ENCODE measurements at places on chromosomes 3 and 15. TPM values are rescaled to one million over a fixed set of nuclear protein-coding genes. Genes with fewer than 3 reads are reported as not detected.

Gene ALDH1A3
- total RNA-seq: 72.8 TPM

Gene MUSTN1
- total RNA-seq: 13.5 TPM

Gene MGLL
- total RNA-seq: 155 TPM

Gene LTK
- not detected for total RNA-seq

DNA sequence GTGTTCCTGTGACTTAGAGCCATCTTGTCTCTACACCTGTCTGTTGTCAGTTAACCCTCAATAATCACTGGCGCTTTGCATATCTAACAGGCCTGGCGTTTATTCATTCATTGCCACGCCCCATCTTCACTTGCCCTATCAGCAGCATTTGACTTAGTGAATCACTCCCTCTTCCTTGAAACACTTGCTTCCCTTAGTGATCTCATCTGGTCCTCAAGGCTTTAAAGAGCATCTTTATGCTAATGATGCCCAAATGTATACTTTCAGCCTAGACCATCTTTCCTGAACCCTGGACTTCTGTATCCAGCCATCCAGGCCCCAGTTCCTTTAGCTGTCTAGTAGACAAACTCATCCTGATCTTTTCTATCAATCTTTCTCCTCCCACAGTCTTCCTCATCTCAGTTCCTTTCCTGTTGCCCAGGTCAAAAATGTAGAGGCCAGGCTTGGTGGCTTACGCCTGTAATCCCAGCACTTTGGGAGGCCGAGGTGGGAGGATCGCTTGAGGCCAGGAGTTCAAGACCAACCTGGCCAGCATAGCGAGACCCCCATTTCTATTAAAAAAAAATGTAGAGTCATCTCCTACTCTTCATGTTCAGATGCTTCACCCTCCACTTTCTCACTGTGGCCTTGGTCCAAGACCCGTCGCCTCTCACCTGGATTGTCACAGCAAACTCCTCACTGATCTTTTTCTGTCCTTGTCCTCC, 1.4 kb upstream of the IGDCC4 start:
- no peaks in the 10 kb centered on the region for H3K36me3 ChIP-seq
- no peak overlapping the region for H3K4me3 ChIP-seq
- H3K4me1 ChIP-seq: peaks cover 26% of the 10 kb centered on the region
- no peak overlapping the region for H3K27ac ChIP-seq
- no peaks in the 10 kb centered on the region for H3K27me3 ChIP-seq

DNA sequence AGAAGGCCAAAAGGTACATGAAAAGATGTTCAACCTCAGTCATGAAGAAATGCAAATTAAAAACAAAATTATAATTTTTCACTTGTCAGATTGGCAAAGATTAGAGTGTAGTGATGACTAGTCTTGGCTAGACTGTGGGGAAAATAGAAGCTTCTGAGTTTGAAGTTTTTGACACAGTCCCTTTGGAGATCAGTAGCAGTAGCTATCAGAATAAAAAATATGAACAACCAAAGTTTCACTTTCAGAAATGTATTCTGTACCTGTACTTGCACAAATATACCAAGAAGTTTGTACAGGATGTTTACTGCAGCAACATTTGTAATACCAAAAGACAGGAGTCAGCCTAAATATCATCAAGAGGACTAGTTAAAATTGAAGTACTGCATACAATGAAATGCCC, 14.1 kb downstream of the ATP2C1 start:
- H3K4me3 ChIP-seq: no peak overlapping the region
- DNase-seq: no peak
- H3K4me1 ChIP-seq: peaks cover 18% of the 10 kb centered on the region
- no peaks in the 10 kb centered on the region for H3K27me3 ChIP-seq
- no peaks in the 10 kb centered on the region for H3K36me3 ChIP-seq

DNA sequence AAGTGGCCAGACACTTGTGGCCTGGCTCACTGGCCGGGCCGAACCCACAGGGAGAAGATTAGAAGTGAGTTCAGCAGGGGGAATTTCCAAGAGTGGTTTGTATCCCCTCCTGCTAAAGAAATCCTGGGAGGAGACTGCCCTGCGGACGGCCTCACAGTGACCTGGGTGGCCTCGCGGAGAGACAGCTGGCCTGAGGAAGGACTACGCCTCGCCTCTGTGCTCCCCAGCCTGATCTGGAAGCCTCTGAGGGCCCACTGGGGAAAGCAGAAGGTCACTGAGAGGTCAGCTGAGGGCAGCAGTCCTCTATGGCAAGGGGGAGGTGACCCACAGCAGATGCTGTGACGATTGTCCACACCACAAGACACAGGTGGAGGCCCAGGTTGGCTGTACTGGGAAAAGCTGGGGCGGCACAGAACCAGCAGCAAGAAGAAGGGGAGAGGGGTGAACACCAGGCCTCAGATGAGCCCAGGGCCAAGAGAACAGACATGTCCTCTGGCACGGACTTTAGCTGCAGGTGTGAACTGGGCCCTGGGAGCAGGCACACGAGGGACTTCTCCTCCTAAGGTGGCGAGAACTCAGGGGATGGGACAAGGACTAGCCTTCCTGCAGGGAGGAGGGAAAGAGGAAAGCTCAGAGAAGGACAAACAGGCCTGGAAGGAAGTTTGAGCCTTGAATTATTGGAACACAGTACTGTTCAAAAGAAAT, 37.2 kb upstream of the DLG1 start:
- DNase-seq: no peak
- H3K36me3 ChIP-seq: no peaks in the 10 kb centered on the region
- peaks cover 7% of the 10 kb centered on the region for H3K4me1 ChIP-seq

GRCh38 chr3:101544161-101544850, 17.4 kb upstream of the TRMT10C start:
- H3K27ac ChIP-seq: no peak overlapping the region
- H3K27me3 ChIP-seq: no peaks in the 10 kb centered on the region
- DNase-seq: no peak
- H3K4me3 ChIP-seq: no peak overlapping the region
- H3K36me3 ChIP-seq: no peaks in the 10 kb centered on the region

DNA sequence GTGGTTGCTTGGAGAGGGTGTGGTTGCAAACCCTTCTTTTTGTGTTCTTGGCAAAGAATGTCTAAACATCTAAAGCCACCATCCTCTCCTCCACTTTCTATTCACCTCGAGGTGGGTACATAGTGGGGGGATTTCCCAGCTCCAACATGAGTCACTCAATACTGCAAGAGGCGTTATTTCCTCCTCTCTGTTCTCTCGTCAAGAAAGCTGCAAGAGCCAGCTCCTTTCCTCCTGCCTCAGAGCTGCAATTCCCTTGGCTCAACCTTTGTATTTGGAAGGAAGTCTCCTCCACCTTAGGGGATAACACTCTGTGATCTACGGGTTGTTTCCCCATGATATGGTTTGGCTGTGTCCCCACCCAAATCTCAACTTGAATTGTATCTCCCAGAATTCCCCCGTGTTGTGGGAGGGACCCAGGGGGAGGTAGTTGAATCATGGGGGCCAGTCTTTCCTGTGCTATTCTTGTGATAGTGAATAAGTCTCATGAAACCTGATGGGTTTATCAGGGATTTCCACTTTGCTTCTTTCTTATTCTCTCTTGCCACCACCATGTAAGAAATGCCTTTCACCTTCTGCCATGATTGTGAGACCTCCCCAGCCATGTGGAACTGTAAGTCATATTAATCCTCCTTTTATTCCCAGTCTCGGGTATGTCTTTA, 138.4 kb downstream of the PLCL2 start:
- H3K4me3 ChIP-seq: no peak overlapping the region
- H3K4me1 ChIP-seq: no peaks in the 10 kb centered on the region
- no peak overlapping the region for H3K27ac ChIP-seq
- no peaks in the 10 kb centered on the region for H3K36me3 ChIP-seq
- no peaks in the 10 kb centered on the region for H3K27me3 ChIP-seq

- no peak overlapping the region for H3K4me3 ChIP-seq
- DNase-seq: no peak
- peaks cover 17% of the 10 kb centered on the region for H3K4me1 ChIP-seq
Measured at GRCh38 chr3:156812521-156813335, 13.4 kb upstream of the LEKR1 start.

DNA sequence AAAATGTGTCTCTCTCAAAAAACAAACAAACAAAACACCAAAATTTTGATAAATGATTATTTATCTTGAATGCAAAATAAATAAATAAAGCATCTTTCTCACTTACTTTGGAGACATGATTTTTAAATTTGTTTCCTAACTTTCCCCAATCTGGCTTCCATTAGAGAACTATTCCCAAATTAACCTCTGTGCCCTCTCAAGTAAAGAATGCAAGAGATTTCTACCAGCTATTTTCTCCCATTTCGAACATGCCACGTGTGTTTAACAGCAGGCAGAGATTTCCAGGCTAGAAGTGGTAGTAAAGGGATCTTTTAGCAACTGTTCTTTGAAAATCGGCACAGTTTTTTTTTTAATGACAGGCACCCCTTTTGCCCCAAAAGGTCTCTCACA, 269.1 kb downstream of the SHQ1 start:
- no peaks in the 10 kb centered on the region for H3K27me3 ChIP-seq
- no peak for DNase-seq
- no peaks in the 10 kb centered on the region for H3K4me1 ChIP-seq
- no peak overlapping the region for H3K4me3 ChIP-seq
- H3K36me3 ChIP-seq: no peaks in the 10 kb centered on the region

DNA sequence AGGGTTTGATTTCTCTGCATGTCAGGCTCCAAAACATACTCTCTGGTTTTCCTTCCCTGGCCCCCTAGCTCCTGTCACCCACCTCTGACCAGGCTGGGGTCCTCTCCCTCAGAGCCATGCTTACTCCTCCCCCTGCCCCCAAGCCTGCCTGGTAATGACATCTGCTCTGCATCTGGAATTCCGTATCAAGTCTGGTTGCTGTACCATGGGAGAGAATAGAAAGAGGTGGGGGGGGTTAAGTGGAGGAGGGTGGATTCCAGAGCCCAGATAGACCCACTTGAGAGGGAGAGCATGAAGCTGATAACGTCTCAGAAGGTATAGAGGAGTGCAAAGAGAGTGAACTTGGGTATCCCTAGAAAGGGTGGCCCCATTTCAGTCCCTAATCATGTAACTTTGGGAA, 4.2 kb downstream of the IGDCC4 start:
- DNase-seq: no peak
- no peaks in the 10 kb centered on the region for H3K27me3 ChIP-seq
- H3K4me1 ChIP-seq: peaks cover 31% of the 10 kb centered on the region
- H3K36me3 ChIP-seq: no peaks in the 10 kb centered on the region
- no peak overlapping the region for H3K27ac ChIP-seq
- no peak overlapping the region for H3K4me3 ChIP-seq

- H3K36me3 ChIP-seq: no peaks in the 10 kb centered on the region
- no peak overlapping the region for H3K27ac ChIP-seq
- DNase-seq: no peak
- H3K4me1 ChIP-seq: no peaks in the 10 kb centered on the region
- no peak overlapping the region for H3K4me3 ChIP-seq
Measured at GRCh38 chr3:164470471-164470870, 607.8 kb downstream of the SI start.

DNA sequence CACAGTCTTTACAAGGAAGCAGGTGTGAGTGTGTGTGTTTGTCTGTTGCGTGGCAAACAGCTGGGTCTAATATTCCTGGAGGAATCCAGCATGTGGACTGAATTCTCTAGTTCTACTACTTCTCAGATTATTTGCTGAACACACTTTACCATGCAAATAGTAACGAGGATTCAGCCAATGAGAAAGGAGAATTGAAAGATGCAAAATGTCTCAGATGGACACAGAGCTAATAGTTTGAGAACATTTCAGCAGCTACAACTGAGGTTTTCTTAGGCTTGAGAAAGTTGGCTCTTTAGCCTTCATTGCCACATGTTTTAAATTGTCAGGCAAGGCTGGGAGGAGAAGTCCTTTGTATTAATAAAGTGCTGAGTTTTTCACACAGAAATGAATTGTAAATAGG, 568.0 kb upstream of the MDFIC2 start:
- no peaks in the 10 kb centered on the region for H3K4me1 ChIP-seq
- H3K27ac ChIP-seq: no peak overlapping the region
- H3K36me3 ChIP-seq: no peaks in the 10 kb centered on the region
- DNase-seq: no peak
- no peak overlapping the region for H3K4me3 ChIP-seq
